ENCODE measurements at places on chromosomes 5 and 9.

DNA sequence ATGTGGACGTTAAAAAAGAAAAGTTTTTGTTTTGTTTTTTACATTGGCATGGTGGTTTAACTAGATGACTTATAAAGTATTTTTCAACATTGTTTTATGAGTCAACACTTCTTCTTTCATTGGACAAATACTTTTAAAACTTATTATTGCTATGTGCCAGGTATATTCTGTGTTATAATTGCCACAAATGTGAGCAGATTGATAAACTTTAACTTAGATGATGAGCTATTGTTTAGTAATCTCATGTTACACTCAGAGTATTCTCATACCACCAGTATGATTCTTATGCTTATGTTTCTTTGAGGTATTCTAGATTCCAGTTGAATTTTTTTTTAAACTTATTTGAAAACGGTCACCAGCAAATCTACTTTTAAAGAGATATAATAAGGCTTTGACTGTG, 60.3 kb downstream of the RASA1 start:
- no peak for DNase-seq

DNA sequence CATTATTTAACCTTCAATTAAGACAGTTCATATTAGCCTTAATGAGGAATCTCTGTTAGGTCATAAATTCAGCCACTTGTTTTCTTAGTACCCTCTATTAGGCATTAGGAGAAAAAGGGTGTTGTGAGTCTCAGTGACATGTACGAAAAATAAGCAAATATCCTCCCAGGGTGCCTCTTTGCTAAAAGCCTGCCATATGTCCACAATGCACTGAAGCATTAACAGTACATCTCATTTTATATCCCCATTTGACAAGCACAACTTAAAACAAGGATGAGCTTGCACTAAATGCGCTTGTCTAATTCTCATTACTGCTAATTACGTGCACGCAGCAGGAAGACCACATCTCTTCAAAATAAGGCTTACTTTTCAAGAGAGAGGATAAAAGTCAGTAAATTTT, 48.4 kb upstream of the SRFBP1 start:
- no peak for DNase-seq

DNA sequence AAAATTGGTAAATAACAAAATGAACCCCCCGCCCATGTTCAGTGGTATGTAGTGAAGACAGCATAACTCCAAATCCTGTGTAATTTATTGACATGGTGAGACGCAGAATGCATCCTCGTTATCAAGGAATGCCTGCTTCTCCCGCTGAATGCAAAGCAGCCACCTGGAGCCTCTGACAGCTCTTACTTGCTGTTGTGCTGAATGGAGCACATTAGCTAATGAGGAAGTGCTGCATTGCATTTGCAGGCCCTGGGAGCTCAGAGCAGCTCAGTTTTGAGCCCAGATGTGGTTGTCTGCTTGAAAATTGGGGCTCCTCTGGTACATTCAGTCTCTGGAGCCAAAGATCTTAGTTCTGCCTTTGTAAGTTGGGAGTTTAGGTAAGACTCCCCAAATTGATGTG, 28.9 kb downstream of the PLAC8L1 start:
- no peak for DNase-seq

DNA sequence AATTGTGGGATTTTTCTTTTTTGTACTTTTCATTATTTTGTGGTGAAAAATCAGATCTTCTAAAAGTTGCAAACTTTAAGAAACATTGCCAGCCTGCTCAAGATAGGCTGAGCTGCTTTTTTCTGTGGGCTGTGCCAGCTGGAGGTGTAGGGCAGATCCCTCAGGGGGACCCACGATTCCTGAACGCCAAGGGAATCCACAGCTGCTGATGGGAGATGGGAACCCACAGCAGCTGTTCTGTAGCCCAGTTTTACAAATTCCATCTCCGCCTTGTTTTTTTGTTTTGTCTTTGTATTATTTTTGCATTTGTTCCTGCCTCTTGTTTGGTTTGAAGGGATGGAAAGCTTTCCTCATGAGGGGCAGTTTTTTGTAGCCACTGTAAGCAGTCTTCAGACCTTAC, 91.0 kb downstream of the WWC1 start:
- no peak for DNase-seq

- no peak for DNase-seq
These were observed 68.2 kb downstream of the FAM114A2 start for GRCh38 chr5:153970496-153970895.

- peak; percentile 42 for DNase-seq
These were observed 50.7 kb downstream of the ARRDC3 start for GRCh38 chr5:91332267-91333045.

DNA sequence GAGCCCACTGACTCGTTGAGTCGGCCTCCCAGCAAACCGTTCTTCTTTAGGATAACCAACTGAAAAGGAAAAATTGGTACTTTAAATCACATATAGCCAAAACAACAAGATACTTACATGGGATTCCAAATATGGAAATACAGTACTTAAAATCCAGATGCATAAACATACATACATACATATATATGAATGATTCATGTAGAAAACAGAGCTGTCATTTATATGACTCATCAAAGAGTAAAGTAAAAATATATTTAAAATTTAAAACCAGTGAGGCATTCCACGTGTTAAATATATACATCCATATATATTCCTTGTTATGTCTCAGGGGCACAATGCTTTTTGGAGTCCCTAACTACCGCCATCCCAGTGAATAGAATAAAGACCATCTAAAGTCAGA, 36.7 kb downstream of the DMGDH start:
- DNase-seq = no peak

DNA sequence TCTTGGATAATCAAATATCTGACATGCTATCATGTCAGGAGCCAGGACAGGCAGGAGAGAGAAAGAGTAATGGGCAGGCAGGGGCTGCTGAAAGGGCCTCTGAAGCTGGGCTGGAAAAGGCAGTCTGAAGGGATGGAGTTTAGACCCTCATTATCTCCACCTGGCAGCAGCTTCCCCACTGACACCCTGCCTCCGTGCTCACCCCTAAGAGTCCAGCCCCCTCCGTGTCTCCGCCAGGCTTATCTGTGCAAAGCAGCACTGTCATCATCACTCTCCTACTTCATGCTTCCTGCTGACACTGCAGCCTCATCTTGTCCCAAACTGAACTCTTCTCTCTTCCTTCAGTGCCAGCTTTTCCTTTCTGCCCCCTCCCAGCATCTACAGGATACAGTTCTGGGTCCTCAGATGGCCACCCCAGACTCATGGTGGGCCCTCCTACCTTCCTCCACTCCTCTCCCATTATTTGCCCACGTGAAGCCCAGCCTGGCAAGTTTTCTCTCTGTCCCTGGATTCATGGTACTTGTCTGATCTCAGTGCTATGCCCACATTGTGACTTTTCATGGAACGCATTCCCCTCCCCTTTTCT, 70.9 kb upstream of the KLF9 start:
- no peak for DNase-seq

DNA sequence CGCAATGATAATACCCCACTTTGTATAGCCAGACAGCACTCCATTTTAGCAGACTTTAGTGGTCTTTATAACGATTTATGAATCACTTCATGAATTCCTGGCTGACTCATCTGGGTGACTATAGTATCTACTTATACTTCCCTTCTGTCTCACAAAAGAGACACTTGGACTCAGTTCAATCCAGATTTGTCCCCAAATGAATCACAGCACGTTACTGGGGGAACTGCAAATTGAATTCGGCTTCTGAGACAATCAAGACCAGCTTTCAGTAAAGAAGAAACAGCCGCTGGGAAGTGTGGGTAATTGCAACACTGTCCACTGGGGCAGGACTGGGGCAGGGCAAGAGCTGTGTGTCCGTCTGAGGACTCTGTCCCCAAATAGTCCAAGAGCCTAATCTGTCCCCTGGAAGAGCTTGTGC, 337.3 kb upstream of the RFX3 start:
- peak; percentile 99 for DNase-seq

DNA sequence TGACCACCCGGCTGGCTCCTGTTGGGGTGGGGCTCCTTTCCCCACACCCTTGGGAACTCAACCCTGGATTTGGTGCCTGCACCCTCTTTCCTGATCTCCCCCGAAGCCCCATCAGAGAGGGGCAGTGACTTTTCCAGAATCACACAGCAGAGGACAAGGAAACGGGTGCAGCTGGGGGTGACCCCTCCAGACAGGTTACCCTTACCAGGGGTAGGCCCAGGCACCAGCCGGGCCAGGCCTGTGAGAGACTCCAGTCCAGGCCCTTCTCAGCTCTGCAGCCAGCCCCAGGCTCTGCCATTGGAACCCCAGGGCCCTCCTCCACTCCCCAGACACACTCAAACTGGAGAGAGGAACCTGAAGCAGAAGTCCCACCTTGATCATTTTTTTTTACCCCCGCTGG, 19.0 kb upstream of the PHYHD1 start:
- DNase-seq = no peak

DNA sequence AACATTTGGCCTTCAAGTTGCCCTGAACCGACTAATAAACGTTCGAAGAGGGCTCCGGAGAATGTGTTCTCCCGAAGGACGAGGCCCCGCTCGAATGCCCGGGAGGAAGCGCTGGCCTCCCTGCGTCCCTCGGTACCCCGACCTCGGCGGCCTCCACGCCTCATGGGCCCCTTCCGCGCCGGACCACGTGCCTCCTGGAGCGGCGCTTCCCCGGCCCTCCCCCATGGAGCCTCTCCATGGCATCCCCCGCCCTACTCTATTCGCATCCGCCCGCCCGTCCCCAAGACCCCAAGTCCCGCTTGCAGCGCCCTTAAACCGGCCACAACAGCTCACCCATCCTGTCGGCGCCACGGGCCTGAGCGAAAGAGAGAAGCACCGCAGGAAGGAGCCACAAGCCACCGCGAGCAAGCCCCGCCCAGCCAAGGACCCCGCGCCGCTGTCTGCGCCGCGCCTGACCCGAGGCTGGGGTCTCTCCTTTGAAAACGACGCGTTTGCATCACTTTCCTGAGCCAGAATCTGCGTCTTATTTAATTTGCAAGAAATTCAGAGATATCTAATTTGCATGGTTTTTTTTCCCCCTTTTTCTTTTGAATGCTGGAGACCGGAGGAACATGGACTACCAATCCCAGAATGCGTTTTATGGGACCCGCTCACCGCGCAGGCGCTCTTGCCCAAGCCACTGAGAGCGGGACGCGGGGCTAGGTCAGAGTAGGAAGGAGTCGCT, at the start of gene RPS23:
Gene RPS23, minus strand, starts transcription at position 368 of the 724 bp plus-strand sequence. Its CDS starts 31 bp downstream, at position 337.
- DNase-seq = peak; percentile 92

DNA sequence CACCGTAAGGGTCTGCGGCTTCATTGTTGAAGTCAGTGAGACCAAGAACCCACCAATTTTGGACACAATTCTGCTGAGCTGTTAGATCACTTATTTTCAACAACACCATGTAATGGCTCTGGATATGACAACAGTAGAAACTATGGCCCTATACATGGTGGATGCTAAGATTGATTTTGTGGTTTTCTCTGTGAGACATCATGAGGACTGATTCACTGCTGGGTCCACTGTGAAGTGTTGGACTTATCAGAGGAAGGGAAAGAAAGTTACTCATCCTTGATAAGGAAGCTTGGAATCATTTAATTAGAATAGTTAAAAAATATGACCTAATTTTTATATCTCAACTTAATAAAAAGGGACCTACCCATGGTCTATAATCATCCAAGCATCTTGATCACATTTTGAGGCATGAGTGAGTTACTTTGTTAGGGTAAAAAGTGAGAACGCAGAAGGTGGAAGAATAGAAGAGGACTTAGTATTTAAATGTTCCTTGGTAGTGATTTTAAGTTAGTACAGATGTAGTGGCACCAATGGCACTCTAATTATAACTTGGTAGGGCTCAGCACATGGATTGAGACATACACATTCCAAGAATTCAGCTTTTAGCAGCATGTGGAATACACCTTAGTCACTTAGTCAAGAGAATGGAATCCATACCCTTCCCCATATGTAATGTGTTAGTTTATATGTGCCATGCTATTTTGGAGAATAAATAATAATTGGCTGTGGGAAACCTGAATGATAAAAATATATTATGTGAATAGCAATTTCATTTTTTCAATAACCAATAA, 123.5 kb upstream of the CD180 start:
- DNase-seq = peak; percentile 43

GRCh38 chr5:100708645-100709171, 173.5 kb downstream of the FAM174A start:
- DNase-seq = no peak

DNA sequence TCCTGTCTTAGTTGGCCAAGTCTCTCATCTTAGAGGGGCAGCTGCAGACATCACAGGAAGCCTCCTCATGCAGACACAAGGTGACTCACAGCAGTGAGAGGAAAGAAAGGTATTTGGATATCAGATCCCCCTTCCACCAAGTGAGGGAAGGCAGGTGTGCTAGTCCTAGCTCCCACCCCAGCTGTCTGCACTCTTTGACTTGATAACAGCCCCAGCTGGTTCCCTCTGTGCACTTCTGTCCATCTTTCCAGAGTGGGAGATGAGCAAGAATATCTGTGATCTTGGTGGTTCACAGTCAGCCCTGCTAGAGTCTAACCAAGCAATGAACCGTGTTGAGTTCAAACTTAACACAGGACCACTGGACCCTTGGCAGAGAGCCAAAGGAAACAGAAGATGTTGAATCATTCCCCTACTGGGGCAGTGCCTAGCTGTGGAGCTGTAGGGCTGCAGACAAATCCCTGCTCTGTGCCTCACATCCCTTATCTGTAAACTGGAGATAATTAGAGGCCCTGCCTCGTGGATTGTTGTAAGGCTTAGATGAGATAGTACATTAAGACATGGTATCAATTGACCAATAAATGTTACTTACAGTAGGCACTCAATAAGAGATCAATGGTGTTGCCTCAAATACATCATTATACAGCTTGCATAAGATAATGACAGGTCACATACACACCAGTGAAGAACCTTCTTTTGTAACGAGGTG, 39.1 kb downstream of the SH3RF2 start:
- peak; percentile 81 for DNase-seq

- DNase-seq = peak; percentile 26
These were observed 172.3 kb upstream of the CDH6 start for GRCh38 chr5:31021181-31021624.

- DNase-seq = no peak
These were observed 127.1 kb downstream of the MRPS30 start for GRCh38 chr5:44935871-44936270.

GRCh38 chr5:33075731-33076130, 364.6 kb downstream of the NPR3 start:
- DNase-seq = no peak

GRCh38 chr5:75510417-75510835, 1.0 kb downstream of the CERT1 start:
- DNase-seq = peak; percentile 22

- DNase-seq = peak; percentile 12
These were observed 5.5 kb upstream of the ENTREP1 start for GRCh38 chr9:69319324-69320025.

GRCh38 chr5:139402561-139403158, 1.2 kb downstream of the SPATA24 start:
- no peak for DNase-seq

GRCh38 chr9:91090130-91090410, 271.6 kb downstream of the AUH start:
- no peak for DNase-seq

GRCh38 chr9:102986425-102986824, 8.7 kb upstream of the CYLC2 start:
- DNase-seq = no peak
